ENCODE measurements at places on chromosomes 2 and 18.

- DNase-seq: no peak
Observed at GRCh38 chr2:232319067-232319802, 59.3 kb upstream of the ALPP start.

GRCh38 chr2:119366161-119366648, 429 bp downstream of the C2orf76 start:
- no peak for DNase-seq

DNA sequence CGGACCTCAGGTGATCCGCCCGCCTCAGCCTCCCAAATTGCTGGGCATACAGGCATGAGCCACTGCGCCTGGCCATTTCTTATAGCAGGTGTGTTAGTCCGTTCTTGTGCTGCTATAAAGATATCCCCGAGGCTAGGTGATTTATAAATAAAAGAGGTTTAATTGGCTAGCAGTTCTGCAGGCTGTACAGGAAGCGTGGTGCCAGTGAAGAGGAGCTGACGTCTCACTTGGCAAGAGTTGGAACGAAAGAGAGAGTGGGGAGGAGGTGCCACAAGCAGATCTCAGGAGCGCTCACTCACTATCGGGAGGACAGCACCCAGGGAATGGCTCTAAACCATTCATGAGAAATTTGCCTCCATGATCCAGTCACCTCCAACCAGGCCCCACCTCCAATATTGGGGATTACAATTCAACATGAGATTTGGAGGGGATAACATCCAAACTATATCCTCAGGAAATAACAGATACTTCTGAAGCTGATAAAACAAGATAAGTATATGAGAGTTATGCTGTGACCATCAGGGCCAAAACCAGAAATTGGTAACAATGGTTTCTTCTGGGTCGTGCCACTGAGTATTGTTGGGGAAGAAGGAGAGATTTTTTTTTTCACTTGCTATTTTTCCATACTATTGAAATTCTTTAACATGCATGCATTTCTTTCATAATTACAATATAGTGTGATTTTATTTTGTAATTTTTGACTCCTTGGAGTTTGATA, 7.4 kb upstream of the RMC1 start:
- DNase-seq: no peak

GRCh38 chr2:60544062-60544461, 9.4 kb downstream of the BCL11A start:
- DNase-seq: no peak

DNA sequence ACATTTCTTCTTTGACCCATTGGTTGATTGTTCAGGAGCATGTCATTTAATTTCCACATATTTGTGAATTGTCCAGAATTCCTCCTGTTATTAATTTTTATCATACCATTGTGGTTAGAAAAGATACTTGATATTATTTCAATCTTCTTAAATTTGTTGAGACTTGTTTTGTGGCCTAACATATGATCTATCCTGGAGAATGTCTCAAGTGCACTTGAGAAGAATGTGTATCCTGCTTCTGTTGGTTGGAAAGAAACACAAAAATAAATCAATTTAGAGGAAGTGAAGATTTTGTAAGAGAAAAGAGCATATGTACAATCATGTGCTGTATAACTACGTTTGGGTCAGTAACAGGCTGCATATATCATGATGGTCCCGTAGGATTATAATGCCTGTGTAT, 118.6 kb upstream of the CDC42EP3 start:
- no peak for DNase-seq

GRCh38 chr2:11032396-11032795, 120.7 kb downstream of the KCNF1 start:
- no peak for DNase-seq

DNA sequence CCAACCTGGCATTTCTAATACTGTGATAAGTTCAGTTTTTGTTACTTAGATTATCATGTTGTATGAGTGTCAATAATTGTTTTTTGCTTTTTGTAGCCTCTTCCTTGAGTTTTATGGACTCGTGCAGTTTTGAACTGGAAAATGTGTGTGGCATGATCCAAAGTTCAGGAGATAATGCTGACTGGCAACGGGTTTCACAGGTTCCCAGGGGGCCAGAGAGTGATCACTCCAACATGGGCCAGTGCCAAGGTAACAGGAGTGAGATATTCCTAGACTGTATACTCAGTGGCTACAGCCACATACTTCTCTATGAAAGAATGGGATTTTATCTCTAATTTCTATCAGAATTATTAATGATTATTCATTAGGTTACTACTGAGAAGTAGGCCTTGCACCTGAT, 18.2 kb downstream of the MEP1B start:
- DNase-seq: no peak

DNA sequence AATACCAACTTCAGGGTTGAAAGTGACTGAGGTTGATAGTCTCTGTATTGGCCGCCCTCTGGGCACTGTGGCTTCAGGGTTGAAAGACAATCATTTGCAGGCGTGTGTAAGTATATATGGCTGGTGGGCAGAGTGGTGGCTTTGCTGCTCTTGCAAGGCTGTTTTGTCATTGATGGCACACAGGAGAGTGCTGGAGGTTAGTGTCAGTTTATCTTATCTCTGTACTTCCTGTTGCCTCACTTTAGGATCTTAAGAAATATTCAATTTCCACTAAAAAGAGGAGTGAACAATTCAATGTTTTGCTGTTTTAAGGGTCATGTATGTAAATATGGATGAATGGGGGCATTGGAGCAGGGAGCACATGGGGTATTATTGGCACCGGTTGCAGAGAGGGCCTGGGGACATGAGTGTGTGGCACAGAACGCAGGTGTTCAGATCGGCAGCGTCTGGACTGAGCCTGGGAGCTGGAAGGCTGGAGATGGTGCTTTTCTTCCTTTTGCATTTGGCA, 51.5 kb downstream of the NCK2 start:
- DNase-seq: no peak

Data from glutamatergic neuron (in vitro differentiated cells).